ENCODE measurements at places on chromosomes 2 and 18.

- no peak for DNase-seq
Observed at GRCh38 chr2:43360137-43360536, 133.7 kb upstream of the ZFP36L2 start.

GRCh38 chr2:32064021-32064601, 755 bp downstream of the SPAST start:
- no peak for DNase-seq

DNA sequence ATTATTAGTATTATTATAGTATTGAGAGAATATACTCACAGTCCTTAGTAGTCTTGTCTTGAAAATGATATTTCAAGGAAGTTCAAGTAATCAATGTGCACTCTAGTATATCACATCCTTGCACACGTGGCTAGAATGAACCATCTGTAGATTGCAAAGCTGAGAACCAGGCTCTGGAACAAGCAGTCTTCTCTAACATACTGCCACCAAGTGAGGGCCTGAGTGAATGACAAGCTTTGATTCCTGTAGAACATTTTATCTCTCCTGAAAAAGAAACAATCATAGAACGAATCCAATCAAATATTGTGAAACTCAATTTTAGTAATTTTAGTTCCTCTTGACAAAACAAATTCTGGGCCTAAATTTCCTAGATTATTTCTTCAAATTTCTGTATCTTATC, 55.3 kb upstream of the SULT1C3 start:
- no peak for DNase-seq

DNA sequence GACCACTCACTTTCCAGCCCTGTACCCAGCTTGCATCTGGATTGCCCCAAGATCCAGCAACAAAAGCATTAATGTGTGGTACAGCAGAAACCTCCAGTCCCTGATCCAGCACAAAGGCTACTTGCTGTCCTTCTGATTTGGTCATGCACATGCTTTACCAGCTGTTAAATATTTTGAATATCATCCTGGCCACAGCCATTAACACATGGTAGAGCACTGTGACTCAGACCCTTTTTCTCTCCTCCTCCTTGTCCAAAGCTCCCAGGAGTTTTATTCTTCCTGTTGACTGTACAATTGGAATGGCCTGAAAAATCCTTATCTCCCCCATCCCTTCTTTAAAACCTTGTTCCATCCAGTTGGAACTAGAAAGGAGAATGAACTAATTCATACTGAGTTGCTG, 419.7 kb upstream of the TNP1 start:
- DNase-seq, result no peak

DNA sequence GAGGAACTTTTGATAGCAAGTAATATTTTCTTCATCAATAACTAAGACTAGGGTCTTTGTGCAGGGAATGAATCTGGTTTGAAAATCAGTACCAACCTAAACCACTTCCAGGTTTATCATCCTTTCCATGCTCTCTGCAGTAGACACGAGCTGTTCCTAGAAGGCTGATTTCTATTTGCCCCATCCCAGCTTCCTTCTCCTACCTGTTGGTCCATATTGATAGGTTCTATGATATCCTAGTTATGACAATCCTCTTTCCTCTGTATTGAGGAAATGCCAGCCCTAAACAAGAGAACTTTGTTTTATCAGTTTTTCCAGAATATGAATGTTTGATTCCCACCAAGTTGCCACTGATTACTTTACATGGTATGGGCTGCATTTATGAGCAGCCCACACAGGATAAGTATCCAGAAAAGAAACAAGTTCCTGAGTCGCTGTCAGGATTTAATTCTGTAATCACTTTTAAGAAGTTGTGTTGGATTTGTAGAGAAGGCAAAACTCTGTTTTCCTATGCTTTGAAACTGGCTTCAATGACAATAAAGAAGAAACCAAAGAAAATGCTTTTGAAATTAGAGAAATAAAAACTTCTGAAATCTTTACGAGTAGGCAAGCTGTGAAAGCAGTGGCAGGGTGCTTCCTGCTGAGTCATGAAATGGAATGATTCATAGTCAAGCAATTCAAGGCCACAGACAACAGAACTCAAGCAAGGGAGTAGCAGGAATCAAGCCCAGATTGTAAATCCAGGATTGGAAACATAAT, 37.3 kb upstream of the TANK start:
- no peak for DNase-seq

GRCh38 chr2:212979046-212979612, 172.3 kb downstream of the IKZF2 start:
- no peak for DNase-seq

DNA sequence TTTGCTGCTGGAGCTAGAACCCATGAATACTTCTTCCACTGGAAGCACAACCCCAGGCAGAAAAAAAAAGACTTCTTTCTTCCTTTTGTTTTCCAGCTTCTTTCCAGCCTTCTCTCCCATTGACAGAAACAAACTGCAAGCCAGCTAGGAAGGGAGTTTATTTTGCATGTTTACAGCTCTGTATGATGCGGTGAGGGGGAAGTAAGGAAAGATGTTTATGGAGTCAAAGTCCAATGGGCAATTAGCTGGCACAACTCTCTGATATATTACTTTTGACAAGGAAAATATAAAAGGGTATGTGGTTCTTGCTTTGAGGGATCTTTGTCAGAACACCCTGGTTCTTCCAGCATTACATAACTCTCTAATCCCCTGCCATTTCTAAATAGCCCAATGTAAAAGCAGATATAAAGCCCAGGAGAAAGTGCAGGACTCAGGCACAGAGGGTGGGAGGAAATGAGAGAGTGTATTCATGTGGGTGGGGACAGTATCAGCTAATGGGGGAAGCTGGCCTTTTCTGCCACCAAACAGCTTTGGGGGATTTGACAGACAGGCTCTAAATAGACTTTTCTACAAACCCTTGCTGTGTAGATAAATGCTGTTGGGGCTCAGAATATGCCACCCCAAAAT, 9.3 kb upstream of the NMS start:
- no peak for DNase-seq

- no peak for DNase-seq
Observed at GRCh38 chr2:52222128-52222527, 1190.2 kb upstream of the NRXN1 start.

DNA sequence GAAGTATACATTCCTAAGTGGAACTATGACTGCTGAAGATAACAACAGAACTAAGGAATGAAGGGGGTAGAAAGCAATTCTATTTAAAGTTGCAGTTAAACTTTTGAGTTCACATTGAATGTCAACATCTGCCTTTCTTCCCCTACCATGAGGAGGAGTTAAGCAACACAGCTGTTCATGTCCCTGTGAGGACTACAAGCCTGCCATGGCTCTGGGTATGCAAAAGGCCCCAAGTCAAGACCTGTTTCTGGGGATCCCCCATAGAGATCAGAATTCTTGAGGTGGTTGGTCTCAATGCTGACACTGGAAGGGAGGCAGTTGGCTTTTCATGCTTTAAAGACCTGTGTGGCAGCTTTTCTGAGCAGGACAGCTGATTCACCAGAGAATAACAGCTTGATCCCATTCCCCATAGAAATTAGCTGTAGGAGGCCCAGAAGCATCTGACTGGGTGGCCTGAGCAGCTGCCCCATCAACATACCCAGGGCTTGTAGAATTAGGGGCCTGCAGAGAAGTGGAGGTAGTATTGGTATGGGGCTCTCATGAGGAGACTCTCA, 131.0 kb downstream of the SETBP1 start:
- no peak for DNase-seq

DNA sequence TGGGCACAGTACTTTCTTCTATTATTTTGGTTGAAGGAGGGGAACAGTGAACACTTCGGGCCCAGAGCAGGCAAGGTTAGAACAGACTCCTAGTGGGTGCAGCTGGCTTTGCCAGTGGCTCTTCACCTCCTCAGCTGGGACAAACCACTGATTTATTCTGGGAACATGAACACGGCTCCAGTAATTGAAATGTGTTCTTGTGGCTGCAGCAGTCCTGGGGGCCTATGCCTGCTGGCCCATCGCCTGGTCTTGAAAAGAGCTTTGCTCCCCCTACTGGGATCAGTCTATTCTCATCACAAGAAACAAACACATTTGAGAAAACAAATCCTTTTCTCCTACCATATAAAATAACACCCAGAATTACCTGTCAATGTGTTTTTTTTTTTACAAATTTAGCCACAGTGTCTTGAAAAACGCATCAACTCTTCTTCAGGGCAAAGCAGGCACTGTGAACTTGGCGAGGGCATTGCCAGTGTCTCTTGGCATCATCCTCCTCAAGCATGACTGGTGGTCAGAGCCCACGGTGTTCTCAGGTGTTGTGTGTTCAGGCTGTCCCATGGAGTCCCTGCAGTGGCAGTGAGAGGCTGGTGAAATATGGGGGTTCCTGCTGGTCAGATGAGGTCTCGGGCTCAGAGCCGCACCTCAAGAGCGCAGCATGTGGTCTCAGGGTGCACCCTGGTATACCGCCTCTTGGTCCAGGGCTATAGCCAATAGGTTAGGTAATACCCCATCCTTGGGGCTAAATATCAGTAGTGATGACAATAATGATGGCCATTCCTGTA, 51.3 kb downstream of the RNF144A start:
- no peak for DNase-seq
